Colonic mucosa (tissue), 4 donors: ENCODE measurements at places on chromosomes 16 and 17. TPM values are rescaled to one million over a fixed set of nuclear protein-coding genes. Genes with fewer than 3 reads are reported as not detected.

DNA sequence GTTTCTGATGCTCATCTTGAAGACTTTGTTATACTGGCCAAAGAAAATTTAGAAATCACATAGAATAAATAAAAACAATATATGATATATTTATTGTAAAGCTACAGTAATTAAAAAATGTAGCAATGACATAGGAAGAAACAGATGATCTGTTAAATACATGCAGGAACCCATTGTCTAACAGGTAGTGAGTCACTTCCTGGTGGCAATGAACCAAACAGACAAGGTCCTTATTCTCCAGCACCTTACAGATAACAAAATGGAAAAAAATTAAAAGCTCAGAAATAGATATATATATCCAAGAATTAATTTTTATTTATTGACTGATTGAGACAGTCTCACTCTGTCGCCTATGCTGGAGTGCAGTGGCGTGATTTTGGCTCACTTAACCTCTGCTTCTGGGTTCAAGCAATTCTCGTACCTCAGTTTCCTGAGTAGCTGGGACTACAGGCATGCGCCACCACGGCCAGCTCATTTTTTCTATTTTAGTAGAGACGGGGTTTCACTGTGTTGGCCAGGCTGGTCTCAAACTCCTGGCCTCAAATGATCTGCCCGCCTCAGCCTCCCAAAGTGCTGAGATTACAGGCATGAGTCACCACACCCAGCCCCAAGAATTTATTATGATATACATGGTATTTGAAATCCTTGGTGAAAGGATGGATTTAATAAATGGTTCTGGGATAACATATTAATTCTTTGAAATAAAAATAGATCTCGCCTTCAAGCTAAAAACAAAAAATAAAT, 7.5 kb downstream of the NETO2 start:
- no peak overlapping the region for H3K27ac ChIP-seq
- H3K4me3 ChIP-seq = no peak overlapping the region
- no peaks in the 10 kb centered on the region for H3K36me3 ChIP-seq
- no peaks in the 10 kb centered on the region for H3K27me3 ChIP-seq
- no peak for DNase-seq
- no peaks in the 10 kb centered on the region for H3K4me1 ChIP-seq

- H3K27me3 ChIP-seq = no peaks in the 10 kb centered on the region
- no peak overlapping the region for H3K27ac ChIP-seq
- H3K4me1 ChIP-seq = no peaks in the 10 kb centered on the region
- DNase-seq = no peak
- no peaks in the 10 kb centered on the region for H3K36me3 ChIP-seq
- no peak overlapping the region for H3K4me3 ChIP-seq
These were observed 19.6 kb downstream of the SBK1 start for GRCh38 chr16:28311913-28312312.

- no peaks in the 10 kb centered on the region for H3K36me3 ChIP-seq
- no peaks in the 10 kb centered on the region for H3K27me3 ChIP-seq
- DNase-seq = no peak
- peaks cover 12% of the 10 kb centered on the region for H3K4me1 ChIP-seq
- H3K4me3 ChIP-seq = no peak overlapping the region
These were observed 8.6 kb downstream of the ARHGAP17 start for GRCh38 chr16:25006504-25007056.

DNA sequence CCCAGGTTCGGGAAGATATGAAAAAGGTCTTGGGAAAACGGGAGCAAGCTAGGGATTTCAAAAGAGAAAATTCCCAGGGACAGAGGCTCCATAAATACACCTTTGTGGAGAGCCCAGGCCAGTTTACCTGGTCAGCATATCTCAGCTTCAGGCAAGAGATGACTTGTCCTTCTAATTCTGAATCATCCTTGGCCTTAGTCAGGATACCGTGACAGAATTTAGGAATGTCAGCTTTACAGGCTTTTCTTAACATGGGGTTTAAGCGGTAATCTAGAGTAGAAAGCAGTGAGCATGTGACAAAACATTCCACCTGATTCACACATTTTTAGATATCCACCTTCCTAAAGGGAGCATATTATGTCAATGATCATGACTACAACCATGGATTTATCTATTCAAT, 41.1 kb upstream of the CLEC18B start:
- H3K27me3 ChIP-seq = no peaks in the 10 kb centered on the region
- H3K27ac ChIP-seq = no peak overlapping the region
- H3K36me3 ChIP-seq = peaks cover 24% of the 10 kb centered on the region
- H3K4me3 ChIP-seq = no peak overlapping the region
- H3K4me1 ChIP-seq = no peaks in the 10 kb centered on the region

GRCh38 chr16:16915771-16916170, 536.8 kb downstream of the NPIPA7 start:
- DNase-seq = no peak
- no peak overlapping the region for H3K27ac ChIP-seq
- no peaks in the 10 kb centered on the region for H3K4me1 ChIP-seq
- H3K4me3 ChIP-seq = no peak overlapping the region
- H3K36me3 ChIP-seq = no peaks in the 10 kb centered on the region

DNA sequence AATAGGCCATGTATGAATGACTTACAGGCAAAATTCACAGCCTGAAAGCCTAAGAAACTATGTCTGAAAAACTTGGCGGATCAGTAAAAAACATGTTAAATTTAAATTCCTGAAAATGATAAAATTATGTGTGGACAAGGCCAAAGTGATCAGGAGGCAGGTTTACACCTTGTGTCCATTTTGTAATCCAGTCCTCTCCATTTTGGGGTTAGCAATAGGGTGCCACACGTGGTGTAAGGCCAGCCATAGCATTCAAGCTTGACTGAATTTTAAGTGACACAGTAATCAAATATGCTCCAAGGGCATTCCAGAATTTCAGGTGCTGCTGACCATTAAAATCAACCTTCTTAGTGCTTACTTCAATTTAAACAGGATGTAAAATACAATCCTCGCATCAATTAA, 2.7 kb downstream of the RNF43 start:
- H3K27ac ChIP-seq = no peak overlapping the region
- peak overlapping the region; percentile 36 for H3K4me3 ChIP-seq
- H3K36me3 ChIP-seq = no peaks in the 10 kb centered on the region
- H3K27me3 ChIP-seq = no peaks in the 10 kb centered on the region

DNA sequence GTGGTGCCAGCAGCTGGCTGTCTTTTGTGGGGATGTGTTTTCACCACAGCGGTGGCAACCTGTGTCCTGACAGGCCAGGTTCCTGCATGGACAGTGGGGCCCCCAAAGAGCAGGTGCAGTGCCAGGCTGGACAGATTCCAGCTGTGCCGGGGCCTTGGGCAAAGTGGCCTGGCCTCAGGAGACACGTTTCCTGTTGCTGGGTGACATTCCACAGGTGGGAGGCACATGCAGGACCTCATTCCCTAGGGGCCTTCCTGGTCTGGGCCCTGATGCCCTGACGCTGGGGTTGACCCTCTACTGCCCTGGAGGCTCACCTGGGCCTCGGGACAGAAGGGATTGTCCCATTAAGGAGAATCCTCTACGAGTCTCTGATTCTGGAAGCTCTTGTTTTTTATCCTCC, 182.4 kb downstream of the RAB11FIP4 start:
- no peaks in the 10 kb centered on the region for H3K4me1 ChIP-seq
- H3K36me3 ChIP-seq = no peaks in the 10 kb centered on the region
- no peaks in the 10 kb centered on the region for H3K27me3 ChIP-seq
- H3K4me3 ChIP-seq = no peak overlapping the region

GRCh38 chr16:23081675-23082119, 67.6 kb downstream of the USP31 start:
- DNase-seq = no peak
- no peaks in the 10 kb centered on the region for H3K36me3 ChIP-seq
- H3K4me1 ChIP-seq = no peaks in the 10 kb centered on the region
- H3K27ac ChIP-seq = no peak overlapping the region
- no peak overlapping the region for H3K4me3 ChIP-seq
- no peaks in the 10 kb centered on the region for H3K27me3 ChIP-seq

GRCh38 chr17:11786711-11787438, 188.6 kb downstream of the DNAH9 start:
- no peaks in the 10 kb centered on the region for H3K4me1 ChIP-seq
- no peaks in the 10 kb centered on the region for H3K27me3 ChIP-seq
- H3K36me3 ChIP-seq = no peaks in the 10 kb centered on the region
- no peak overlapping the region for H3K27ac ChIP-seq
- no peak for DNase-seq
- no peak overlapping the region for H3K4me3 ChIP-seq

- DNase-seq = no peak
- no peaks in the 10 kb centered on the region for H3K36me3 ChIP-seq
- H3K4me1 ChIP-seq = no peaks in the 10 kb centered on the region
- H3K4me3 ChIP-seq = no peak overlapping the region
- no peaks in the 10 kb centered on the region for H3K27me3 ChIP-seq
These were observed 10.5 kb downstream of the SRL start for GRCh38 chr16:4231367-4231766.

- H3K4me1 ChIP-seq = peaks cover 24% of the 10 kb centered on the region
- H3K36me3 ChIP-seq = no peaks in the 10 kb centered on the region
- peak overlapping the region; percentile 50 for H3K4me3 ChIP-seq
- H3K27ac ChIP-seq = peak overlapping the region; percentile 85
- peak; percentile 66 for DNase-seq
- H3K27me3 ChIP-seq = peaks cover 33% of the 10 kb centered on the region
These were observed 662 bp upstream of the TUBB3 start for GRCh38 chr16:89922477-89922883.

- no peak for DNase-seq
- no peak overlapping the region for H3K27ac ChIP-seq
- no peaks in the 10 kb centered on the region for H3K27me3 ChIP-seq
- H3K4me1 ChIP-seq = no peaks in the 10 kb centered on the region
- peaks cover 14% of the 10 kb centered on the region for H3K36me3 ChIP-seq
These were observed 9.7 kb downstream of the CNP start for GRCh38 chr17:41976142-41976768.

GRCh38 chr16:84838383-84838948, 18.7 kb downstream of the CRISPLD2 start:
- H3K4me1 ChIP-seq = no peaks in the 10 kb centered on the region
- no peak for DNase-seq
- no peak overlapping the region for H3K4me3 ChIP-seq
- no peak overlapping the region for H3K27ac ChIP-seq

- H3K27me3 ChIP-seq = no peaks in the 10 kb centered on the region
- no peaks in the 10 kb centered on the region for H3K36me3 ChIP-seq
- H3K27ac ChIP-seq = no peak overlapping the region
- no peak for DNase-seq
These were observed 361.2 kb downstream of the SEC14L1 start for GRCh38 chr17:77501751-77502625.

KRTAP2-1 gene
- total RNA-seq = not detected

PRSS53 gene
- 2.6 TPM for total RNA-seq

SMIM5 gene
- total RNA-seq = 5.1 TPM

SDR42E2 gene
- total RNA-seq = not detected

SRCIN1 gene
- 4.2 TPM for total RNA-seq

SLC13A2 gene
- total RNA-seq = 24.7 TPM

NPIPB2 gene
- 9.3 TPM for total RNA-seq

ZG16 gene
- total RNA-seq = 280 TPM

GPR179 gene
- total RNA-seq = 0.03 TPM
